ENCODE measurements at places on chromosomes 4 and X.

DNA sequence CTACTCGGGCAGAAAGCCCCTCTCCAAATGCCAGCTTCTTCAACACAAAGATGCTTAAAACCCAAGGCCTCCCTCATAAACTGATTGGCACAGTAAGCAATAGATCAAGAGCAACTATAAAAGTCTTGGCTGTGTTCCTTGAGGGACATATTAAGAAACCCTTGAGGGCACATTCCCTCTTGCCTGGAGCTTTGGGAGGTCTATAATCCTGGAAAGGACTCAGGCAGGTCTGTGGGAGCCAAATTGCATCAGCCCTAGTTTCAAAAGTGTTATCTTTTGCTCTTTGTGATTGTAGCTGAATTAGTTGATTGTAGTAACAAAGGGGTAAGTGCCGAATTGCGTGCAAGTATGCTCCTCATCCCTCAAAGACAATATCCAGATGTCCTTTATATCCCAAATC is 18.6 kb upstream of the SETD7 start:
- DNase-seq: no peak

- DNase-seq: no peak
Observed at GRCh38 chrX:15160558-15161095, 109.3 kb downstream of the ASB9 start.

GRCh38 chr4:124753941-124754581 is 41.5 kb upstream of the ANKRD50 start:
- no peak for DNase-seq

GRCh38 chr4:112343330-112344080 is 46.3 kb downstream of the ALPK1 start:
- peak; percentile 21 for DNase-seq

Data from NCI-H187 treated with DMSO at 0.1 percent for 48 hours (cell line).